Stimulated activated CD4-positive, alpha-beta T cell treated with anti-CD3 and anti-CD28 coated beads, Interleukin-12 subunit alpha, Interleukin-12 subunit beta, amount 100 ng/mL, for 4 hours (primary cell): ENCODE measurements at places on chromosomes 16 and 17.

- no peak for DNase-seq
Measured at GRCh38 chr17:43418441-43419374, 19.9 kb downstream of the ARL4D start.

DNA sequence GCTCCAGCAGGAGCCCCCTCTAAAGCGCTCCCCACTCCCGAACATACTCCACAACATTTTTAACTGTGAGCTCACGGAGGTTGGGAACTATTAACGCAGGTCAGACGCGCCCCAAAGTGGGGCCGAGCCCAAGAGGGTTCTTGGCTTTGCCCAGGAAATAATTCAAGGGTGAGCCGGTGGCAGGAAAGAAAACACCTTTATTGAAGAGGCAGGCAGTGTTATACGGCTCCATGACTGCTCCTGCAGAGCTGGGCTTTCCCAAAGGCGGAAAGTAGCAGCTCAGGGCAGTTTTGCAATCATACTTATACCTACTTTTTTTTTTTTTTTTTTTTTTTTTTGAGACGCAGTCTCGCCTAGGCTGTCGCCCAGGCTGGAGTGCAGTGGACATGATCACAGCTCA, 6.2 kb downstream of the ADCY9 start:
- DNase-seq, result no peak

DNA sequence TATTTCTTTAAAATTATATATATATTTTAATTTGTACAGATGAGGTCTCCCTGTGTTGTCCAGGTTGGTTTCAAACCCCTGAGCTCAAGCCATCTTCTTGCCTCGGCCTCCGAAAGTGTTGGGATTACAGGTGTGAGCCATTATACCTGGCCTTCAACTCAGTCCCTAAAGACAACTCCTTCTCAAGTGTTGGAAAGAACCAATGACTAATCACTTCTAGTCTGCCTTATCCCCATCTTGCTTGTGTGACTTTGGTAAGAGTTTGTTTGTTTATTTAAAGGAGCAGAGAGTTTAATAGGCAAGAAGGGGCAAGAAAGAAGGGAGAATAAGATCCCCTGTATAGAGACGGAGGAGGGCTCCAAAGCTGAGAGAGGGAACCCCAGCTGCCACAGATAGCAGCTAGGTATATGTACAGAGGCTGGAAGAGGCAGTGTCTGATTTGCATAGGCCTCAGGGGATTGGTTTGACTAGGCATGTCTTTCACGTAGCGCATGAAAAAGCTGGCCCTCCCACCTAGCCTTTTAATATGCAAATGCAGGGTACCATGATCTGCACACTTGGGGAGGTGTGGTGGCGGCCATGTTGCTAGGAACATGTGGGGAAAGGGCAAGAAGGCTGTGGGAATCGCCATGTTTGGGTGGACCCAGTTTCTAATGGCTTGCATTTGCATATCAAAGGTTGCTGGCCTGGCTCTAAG, 21.5 kb downstream of the ABCC1 start:
- no peak for DNase-seq

DNA sequence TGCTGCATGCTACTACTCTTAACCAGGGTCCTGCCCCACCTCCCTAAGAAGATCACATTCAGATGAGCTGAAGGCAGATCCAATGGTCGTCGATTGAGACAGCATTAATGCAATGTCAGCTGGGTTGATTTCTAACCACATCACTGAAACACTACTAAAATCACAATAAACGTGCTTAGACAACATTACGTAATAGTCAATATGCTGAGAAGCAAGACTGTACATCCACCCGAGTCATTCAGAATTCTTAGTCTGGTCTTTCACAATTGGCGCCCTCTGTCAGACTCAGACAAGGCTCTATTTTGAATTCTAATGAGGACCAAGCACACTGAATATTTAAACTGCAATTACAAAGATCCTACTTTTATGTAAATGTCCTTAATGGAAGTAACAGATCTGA, 205.2 kb downstream of the STX8 start:
- DNase-seq, result no peak

- DNase-seq, result no peak
Measured at GRCh38 chr17:73286863-73287296, 24.9 kb downstream of the CDC42EP4 start.

DNA sequence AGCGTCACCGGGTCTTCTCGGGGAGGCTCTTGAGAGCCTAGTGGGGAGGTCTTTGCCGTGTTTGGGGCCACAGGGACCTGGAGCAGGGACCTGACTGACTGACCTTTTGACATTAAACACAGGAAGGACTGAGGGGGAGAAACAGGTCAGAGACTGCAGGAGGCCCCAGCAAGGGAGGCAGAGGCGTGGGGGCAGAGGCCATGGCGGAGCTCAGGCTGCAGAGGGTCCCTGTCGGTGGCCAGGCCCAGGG, 41.6 kb upstream of the GSE1 start:
- no peak for DNase-seq

- DNase-seq, result no peak
Measured at GRCh38 chr16:10534748-10535147, 45.6 kb downstream of the EMP2 start.

DNA sequence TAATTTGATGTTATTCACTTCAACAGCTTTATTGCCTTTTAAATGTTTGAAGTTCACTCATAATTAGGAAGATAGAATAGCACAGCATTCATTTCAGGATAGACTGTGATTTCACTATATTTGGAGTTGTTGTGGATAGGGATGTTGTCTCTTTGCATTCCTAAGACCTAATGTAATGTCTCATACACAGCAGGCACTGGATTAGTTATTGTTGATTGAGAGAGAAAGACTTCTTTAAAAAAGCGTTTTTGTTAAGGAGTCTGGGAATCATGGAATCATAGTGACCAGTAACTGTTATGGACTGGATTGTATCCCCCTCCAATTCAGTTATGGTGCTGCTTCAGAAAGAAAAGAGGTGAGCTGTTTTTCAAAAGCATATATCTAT, 122.0 kb downstream of the USP22 start:
- no peak for DNase-seq

DNA sequence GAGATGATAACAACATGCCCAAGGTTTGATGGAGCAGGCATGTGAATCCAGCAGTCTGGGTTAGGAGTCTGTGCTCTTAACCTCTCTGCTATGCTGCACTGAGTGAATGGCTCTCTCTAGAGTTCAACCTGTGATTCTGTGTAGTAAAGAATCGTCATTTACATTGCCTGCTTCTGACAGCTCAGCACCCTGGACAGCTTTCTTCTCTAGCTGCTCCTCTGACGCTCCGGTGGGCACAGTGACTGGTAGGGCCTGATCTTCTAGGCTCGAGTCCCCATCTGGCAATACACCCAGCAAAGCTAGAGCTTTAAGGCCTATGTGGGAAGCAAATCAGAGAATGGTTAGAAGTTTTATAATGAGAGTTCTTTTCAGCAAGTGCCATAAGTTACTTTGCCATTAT, 85.3 kb upstream of the ATP2A3 start:
- no peak for DNase-seq

DNA sequence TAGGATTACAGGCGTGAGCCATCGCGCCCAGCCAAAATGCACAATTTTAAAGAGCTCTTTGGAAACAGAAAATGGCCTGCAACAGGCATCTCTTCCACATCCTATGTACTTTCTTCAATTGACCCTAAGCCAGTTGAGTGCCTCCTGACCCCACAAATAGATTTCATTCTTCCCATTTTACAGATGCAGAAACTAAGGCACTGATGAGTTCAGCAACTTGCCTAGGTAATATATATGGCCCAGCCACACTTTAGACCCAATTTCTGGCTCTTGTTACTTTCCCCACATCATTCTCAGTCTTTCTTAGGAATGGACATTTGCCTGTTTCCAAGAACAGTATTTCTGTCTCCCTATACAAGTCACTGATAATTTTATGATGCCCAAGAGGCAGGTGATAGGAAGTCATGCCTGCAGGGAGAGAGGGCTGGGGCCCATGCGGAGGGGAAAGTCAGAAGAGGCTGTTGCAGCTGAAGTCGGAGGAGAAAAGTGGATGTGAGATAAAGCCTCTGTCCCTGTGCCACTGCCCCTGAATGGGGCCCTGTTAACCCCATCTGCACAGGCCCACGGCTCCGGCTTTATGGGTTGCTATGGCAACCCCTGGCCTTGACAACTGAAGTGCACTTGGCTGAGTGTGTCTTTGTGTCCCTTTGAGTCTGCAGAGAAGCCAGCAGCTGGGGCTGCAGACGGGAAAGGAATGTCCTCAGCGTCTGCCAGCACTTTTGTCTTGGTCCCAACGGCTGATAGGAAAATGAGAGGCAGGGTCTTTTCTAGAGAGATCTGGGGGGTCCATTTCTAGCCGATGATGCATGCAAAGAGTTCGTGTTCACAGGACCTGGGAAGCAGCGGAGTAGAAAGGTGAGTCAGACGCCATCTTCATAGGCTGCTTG, 45.9 kb downstream of the ABAT start:
- no peak for DNase-seq

DNA sequence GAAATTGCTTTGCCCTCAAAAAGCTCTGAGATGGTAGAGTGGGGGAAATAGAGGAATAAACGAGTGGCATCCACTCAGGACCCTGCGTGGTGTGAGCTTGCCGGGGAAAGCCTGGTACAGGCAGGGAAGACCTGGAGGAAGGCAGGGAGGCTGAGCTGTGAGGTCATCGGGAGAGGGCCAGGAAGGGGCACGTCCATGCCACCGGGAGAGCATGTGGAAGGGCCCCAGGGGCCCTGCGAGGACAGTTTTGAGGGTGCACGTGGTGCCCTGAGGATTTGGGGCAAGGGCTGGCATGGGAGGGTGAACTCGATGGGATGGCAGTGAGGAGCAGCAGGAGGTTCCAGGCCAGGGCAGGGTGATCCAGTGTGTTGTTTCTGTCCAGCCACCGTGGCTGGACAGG, 56.3 kb upstream of the CBFA2T3 start:
- no peak for DNase-seq

DNA sequence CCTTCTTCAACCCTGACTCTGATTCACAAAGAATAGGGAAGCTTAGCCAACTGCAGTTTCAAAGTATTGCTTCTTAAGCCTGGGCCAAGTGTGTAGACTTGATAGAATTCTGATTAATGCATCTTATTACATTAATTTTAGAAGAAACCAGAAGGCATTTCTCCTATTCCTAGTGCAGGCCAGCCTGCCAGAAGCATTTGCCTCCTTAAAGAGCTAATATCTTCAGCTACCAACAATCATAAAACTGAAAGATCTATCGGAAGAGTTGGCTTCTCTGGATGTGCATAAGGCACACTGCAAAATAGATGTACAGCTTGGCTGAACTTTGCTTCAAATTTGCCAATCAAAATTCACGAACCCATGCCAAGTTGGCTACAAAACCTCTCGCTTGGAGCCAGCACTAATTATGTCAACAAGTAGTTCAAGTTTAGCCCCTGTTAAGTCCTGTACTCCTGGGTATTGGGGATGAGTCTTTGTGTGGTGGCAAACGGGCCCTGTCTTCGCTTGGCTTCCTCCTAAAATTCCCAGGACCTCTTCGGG, 717.8 kb downstream of the WWOX start:
- DNase-seq, result no peak

DNA sequence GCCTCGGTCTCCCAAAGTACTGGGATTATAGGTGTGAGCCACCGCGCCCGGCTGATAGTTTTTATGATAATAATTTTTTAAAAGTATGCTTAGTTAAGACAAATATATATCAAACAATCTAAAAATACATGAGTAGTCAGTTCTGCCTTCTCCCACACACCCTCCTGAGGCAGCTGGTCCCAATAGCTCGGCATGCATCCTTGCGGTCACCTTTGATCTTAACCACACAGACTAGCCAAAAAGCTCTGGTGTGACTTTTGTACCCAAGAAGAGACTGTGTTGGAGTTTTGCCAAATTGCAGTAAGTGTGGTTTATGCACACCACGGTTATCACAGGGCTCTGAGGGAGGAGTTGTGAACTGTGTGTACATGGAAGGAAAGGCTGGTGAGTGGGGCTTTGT, 25.6 kb downstream of the ATP6V0A1 start:
- peak; percentile 23 for DNase-seq

DNA sequence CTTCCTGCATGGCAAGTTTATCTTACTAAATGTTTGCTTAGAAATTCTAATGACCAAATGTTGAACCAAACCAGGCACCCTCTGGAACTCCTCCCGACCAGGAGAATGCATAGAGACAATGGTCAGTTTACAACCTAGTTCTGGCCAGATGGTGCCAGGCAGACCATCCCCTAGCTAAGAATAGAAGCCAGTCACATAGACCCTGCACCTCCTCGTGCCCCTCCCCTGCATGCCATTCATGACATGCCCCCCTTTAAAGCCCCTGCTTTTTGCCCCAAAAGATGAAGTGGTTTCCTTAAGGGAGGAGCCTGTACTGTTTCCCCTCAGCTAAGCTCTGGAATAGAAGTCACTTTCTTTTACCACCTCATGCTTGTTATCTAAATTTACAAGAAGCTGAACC, 6.6 kb upstream of the CPHXL start:
- DNase-seq, result no peak

DNA sequence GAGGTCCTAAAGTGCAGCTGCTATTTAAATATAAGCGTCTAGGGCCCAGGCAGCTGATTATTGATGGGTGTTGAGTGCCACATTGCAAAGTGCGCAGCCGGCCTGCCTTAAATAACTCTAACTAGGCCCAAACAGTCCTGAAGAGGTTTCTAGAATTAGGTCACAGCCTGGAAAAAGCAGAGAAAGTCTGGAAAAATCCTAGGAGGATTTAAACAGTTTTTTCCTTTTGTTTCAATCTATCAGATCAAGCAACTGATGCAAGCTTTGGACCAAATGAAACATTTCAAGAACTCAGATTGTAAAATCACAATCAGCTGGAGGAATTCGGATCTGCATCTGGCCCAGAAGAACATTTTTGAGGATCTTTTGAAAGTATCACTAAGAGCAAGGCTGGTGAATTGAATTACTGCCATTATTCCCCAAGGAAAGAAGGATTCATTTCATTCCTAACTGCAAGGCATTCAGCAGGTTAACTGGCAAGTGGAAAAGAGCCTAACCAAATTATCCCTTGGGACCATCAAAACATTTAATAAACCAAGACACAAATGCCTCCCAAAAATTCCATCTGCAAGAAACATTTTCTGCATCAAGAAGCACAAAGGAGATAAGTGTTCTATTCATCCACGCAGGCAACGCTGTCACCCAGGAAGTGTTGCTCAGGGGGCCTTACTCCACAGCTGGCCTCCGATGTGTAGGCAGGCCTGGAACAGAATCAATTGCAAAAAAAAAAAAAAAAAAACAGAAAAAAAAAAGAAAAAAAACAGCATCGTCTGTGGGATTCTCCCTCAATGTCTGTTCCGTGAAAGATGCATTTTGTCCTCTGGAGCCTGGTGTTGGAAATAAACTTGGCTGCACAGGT, 46.1 kb downstream of the IRX3 start:
- DNase-seq, result no peak

DNA sequence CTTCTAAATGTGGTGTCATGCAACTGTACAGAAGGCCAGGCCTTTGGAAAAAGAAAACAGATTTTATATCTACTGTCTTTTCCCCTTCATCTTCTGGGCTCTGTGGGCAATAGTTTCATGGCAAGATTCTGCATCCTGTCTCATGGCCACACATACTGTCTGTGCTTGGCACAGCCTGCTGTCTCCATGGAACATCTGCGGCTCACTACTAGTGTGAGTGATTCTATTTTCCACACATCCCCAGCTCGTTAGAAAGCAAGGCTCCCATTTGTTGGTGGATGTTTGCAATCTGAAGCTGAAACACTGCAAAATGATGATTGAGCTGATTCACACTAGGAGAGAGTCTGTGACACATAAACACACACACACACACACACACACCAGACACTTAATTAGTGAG, 32.4 kb downstream of the CACNG3 start:
- DNase-seq, result no peak
